ENCODE measurements at places on chromosomes 4 and X.

- no peak for DNase-seq
Measured at GRCh38 chr4:150087006-150087405, 8.8 kb downstream of the DCLK2 start.

DNA sequence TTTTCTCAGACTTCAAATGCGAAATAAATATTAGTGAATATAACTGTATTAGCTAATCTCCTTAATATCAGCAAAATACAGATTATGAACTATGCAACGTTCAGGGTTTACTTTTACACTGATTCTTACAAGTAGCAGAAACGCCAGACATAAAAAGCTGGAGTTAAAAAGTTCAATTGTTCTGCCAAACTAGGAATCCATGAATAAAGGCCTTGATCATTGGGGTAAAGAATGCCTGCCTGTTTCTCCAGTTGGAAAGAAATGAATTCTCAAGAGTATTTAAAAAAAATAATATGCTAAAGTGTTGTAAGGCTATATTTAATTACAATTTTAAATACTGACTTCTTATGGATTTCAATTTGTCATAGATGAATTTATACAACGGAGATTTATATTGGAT is 612.2 kb downstream of the DMD start:
- no peak for DNase-seq

- no peak for DNase-seq
Measured at GRCh38 chrX:102599951-102600579, 750 bp downstream of the ARMCX5 start.

- no peak for DNase-seq
Measured at GRCh38 chr4:81874661-81875515, 403.2 kb upstream of the RASGEF1B start.

DNA sequence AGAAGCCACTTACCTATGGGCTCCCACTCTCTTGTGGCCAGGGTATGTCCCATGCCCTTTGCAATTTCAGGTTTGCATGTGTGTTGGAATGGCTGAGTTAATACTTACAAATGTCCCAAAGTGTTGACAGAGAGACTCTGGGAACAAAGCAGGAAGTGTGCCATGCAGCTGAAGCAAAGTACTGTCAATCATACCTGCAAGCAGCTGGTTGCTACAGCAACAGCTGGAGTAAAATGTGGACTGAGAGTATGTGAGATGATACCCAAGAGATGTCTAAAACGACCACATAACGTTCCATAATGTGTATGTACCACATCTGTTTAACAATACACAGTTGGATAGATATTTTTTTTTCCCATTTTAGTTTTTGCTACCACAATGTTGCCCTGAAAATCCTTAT is 82.8 kb upstream of the CAMK2D start:
- DNase-seq = no peak

DNA sequence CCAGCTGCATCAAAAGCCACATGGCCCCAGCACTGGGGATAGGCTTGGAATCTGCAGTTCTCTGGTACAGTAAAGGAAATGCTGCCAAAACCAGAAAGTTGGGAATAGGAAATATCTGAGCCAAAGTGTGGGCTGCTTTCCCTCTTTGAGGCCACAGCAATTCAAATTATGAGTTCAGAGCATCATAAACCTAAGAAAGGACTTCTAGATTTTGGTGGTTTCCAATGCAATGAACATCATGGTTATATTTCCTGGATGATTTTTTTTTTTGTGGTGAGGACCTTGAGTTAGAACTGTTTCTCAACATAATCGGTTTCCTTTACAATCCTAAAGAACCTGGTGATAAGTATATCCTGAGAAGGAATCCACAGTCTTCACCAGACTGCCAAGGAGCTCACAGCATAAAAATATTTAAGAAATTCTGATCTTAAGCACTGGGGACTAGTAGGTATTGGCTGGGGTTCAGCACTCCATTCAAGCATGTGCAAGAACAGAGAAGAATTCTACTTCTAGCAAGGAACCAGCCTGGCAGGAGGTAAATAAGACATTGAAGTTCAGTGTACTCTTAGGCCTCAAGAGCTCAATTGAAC is 29.8 kb upstream of the ARHGAP24 start:
- DNase-seq = no peak
